ENCODE measurements at places on chromosomes 2 and 18.

- DNase-seq, result no peak
Measured at GRCh38 chr2:106546391-106546990, 59.3 kb downstream of the CD8B2 start.

GRCh38 chr2:227219312-227220105, 55.1 kb downstream of the COL4A3 start:
- no peak for DNase-seq

DNA sequence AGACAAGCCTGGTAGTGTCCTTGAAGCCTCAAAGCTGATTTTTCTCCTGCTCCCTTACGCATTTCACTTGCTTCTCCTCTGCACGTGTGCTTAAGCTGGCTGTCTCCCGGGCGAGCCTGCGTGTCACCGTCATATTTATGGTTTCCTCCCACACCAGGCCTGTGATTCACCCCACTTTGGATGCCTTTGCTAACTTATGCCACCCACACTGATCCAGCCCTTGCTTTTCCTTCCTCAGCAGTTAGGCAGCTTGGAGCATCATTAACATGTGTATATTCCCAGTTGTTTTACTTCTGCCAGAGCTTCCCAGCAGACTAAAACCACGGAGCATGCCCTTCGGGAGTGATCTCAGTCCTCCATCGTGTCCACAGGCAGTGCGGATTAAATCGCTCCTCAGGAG, 2.2 kb downstream of the ST3GAL5 start:
- DNase-seq, result peak; percentile 82

DNA sequence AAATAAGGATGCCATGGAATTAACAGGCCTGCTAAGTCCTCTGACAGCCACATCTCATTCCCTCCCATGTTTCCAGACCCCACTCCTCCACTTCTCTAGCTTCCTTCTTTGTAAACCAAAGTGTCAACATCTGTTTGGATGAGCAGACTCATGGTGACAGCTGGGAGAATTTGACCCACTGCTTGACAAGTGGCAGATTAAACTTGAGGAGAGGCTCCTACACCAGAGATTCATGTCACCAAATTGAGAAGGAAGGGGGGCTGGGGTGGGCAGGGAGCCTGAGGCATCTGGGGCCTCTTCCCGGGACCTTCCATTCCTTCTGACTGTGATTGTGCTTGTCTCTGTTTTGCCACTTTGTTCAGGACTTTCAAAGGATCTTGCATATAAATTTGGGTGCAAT, 41.0 kb upstream of the IGFBP5 start:
- DNase-seq, result no peak

DNA sequence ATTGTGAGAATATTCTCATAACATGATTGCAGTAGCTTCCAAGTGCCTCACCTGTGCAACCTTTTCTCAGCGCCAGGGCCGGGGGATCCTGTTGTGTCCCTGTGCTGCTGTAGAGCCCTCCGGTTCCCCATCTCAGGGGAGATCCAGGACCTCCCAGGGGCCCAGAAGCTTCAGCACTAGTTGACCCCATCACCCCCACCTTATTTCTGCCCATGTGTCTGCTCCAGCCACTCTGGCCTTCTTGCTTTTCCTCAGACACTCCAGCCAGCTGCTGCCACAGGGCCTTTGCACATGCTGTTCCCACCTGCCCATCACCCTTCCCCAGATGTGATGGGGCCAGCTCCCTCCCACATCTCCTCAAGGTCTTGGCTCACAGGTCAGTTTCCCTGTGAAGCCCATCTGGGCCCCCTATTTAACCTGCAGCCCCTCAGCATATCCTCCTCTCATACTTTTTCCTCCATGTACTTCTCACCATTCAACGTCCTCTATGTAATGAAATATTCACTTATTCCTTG, 226.5 kb downstream of the SEPTIN10 start:
- DNase-seq, result no peak

DNA sequence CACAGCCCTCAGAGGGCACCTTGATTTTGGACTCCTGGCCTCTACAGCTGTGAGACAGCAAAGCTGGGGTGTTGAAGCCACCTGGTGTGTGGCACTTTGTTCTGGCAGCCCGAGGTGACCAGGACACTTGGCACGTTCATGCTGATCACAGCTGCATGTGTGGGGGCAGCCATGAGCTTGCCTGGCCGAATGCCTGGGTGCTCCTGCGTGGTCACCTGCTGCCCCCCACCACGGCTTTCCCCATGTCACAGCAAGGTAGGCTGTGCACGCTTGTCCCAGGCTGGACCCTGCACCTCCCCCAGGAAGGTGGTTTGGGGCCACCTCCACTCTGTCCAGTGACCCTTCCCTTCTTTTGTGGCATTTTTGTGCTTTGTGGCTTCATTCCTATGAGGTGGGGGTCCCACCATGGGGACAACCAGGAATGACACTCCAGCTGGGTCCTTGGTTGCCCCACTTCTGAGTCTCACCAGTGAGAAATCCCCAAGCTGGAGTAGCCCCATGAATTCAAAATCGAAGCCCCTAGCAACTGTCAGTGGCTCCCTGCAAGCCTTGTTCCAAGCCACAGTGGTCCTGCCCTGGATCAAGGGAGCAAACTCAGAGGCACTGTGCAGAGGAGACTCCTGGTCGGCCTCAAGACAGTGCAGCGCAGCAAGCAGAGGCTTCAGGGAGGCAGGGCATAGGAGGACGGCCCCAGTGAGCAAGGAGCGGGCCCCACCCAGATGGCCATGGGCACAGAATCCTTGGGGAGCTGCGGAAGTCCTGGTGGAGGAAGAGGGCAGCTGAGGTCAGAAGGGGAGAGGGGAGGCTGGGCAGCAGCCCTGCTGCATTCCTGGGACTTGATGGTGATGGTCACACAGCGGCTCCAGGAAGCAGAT, 121.4 kb upstream of the HS6ST1 start:
- DNase-seq, result no peak

DNA sequence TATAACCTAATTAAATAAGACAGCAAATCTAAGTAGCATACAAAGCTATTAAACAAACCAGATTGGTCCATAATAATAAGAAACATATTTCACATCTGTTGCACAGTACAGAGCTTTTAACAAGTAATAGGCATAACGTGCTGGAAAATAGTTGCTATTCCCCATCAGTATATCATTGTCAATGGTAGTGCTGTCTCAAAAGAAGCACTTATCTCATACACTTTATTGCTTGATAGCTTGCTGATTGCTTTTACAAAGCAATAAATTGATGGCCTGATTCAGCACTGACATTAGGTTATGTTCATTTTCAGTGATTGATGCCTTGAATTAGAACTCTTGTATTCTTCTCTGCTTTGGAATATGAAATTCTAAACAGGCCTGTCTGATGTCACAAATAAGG, 641.7 kb downstream of the CBLN2 start:
- DNase-seq, result no peak

GRCh38 chr2:86232373-86232784, 33.1 kb downstream of the MRPL35 start:
- DNase-seq, result no peak

DNA sequence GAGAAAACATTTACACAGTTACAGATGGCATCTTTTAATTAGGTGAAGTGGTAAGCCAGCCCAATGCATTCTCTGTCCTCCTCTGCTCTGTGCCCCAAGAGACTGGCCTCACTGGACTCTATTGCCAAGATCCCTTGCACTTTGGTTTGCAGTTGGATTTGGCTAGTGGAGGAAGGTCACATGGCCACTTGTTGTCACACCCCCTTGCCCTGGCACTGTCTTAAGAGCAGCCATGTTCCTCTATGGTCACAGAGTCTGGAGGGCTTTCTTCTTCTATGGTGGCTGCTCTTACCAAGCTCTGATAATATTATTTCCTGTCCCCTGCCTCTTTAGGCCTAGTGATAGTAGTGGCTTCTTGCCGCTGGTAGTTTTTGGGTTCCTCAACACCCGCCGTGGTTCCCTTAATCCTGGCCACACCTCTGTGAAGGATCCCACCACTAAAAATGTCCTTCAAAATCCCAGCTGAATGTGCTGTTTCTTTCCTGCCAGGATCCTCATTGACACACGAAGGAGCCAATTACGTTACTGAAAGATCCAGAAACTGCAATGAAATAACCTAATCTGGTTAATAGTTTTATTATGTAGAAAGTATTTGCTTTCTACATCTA, 111.1 kb downstream of the CDC42EP3 start:
- DNase-seq, result no peak

- DNase-seq, result no peak
Measured at GRCh38 chr2:102520009-102520408, 47.0 kb downstream of the SLC9A4 start.

- no peak for DNase-seq
Measured at GRCh38 chr2:217225596-217225995, 365.7 kb upstream of the TNP1 start.

GRCh38 chr2:37683921-37684780, 12.7 kb upstream of the CDC42EP3 start:
- DNase-seq, result no peak

GRCh38 chr2:238873841-238874240, 26.0 kb downstream of the TWIST2 start:
- no peak for DNase-seq

- DNase-seq, result no peak
Measured at GRCh38 chr2:43491065-43491639, 104.7 kb downstream of the THADA start.

- DNase-seq, result peak; percentile 45
Measured at GRCh38 chr2:20509770-20510490, 63.1 kb downstream of the RHOB start.

GRCh38 chr2:164778723-164779122, 62.9 kb downstream of the COBLL1 start:
- DNase-seq, result no peak

GRCh38 chr2:40178971-40179370, 272.9 kb downstream of the SLC8A1 start:
- DNase-seq, result no peak

DNA sequence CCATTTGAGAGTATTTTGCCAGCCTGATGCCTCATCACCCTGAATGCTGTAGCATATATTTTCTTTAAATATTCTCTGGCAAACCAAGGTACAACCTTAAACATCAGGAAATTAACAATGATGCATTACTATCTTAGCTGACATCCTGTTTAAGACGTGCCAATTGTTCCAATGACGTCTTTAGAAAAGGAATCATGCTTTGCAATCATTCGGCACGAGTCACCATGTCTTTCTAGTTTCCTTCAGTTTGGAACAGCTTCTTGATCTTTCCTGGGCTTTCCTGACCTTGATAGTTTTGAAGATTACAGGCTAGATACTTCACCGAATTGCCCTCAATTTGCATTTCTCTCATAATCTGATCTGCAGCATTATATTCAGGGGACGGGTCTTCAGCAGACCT, 88.2 kb upstream of the GLI2 start:
- no peak for DNase-seq

DNA sequence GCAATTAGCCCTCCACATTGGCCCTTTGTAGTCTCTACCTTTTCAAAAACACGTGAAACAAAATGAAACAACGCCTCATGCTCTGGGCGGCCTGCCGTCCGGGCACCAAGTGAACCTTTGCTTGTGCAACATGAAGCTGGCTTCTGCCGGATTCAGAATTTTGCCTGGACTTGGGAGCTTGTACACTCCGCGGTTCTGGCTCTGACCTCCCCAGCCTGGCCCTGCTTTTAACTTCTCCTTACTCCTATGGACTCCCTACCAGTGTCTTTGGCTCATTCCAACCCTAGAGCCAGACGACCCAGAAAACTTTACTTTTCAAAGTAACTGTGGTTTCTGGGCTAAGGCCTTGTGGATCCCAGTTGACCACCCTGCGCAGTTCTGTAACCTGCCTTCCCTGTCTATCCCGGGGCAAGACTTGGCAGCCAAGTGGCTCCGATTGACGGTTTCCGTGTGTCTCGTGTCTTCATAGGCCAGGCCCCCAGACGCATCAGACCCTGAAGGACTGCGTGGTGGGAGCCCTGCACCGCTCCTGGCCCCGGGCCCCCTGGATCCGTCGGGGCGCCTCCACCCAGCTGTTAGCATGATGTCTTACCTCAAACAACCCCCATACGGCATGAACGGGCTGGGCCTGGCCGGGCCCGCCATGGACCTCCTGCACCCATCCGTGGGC, 1.9 kb downstream of the OTX1 start:
- no peak for DNase-seq

DNA sequence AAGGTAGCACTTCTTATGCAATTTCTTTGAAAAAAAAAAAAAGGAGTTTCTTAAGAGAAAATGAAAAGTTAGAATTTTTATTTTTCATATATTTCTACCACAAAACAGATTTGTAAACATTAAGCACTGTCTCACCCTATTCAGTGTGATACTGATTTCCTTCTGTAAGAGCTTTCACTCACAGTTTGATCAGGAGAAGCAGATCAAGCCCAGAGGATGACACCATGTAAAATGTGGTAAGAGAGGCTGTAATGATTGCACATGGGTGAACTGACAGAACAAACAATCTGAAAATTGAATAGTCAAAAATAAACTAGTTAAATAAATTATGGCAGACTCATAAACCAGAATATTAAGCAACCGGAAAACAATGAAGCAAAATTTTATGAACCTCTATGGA, 54.5 kb downstream of the MEMO1 start:
- no peak for DNase-seq

DNA sequence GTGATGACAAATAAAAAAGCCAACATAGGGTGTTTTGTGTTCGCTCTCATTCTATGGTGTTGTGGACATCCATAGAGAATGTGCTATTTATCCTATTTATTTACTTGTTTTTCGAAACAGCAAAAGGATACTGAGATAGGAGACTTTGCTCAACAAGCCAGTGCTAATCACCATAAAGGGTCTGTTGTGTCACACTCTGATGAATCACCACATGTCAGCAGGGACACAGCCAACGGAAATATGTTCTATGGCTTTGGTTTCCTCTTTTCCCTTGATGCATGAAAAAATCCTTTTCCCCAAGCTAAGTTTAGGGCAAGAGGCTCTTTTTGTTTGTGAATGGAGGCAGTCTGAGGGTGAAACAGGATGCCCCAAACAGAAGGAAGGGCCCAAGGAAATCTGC, 154.3 kb downstream of the RNF152 start:
- DNase-seq, result no peak

- no peak for DNase-seq
Measured at GRCh38 chr2:213696442-213696841, 412.2 kb downstream of the SPAG16 start.

- no peak for DNase-seq
Measured at GRCh38 chr2:16624436-16624780, 41.2 kb downstream of the CYRIA start.

GRCh38 chr2:232478571-232479340, 8.9 kb downstream of the ECEL1 start:
- no peak for DNase-seq

- DNase-seq, result no peak
Measured at GRCh38 chr2:18180031-18180610, 301.7 kb downstream of the KCNS3 start.

- no peak for DNase-seq
Measured at GRCh38 chr2:56648802-56649201, 465.0 kb downstream of the CCDC85A start.
